ENCODE measurements at places on chromosomes 12 and 14.

DNA sequence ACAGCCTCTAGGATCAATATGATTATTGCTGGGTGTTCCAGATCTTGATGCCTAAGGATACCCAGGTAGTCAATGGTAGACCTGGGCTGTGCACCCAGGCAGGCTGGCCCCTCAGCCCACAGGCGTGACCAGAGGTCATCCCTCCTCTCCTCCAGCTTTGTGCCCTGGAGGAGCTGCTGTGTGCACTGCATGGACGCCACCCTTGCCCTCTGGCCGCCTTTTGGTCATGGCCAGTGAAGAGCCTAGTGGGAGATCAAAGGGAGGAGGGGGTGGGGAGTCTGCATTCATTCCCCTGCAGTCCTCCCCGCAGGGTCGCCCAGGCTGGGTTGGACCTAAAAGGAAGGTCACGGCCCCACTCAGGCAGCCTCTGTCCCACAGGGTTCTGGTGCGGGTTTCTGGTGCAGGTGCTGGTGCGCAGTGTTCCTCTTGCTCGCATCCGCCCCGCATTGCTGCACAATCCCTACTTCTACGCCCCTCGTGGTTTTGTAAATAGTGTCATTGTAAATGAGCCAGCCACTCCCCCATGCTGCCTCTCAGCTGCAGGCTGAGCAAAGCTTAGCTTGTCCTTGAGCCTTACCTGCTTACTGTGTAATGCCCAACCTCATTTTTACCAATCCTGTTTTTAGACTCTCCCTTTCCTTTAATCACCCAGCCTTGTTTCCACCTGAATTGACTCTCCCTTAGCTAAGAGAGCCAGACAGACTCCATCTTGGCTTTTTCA lies 55.3 kb downstream of the PSMA6 start:
- DNase-seq = no peak

GRCh38 chr12:27064397-27065342 lies 17.7 kb downstream of the C12orf71 start:
- no peak for DNase-seq

DNA sequence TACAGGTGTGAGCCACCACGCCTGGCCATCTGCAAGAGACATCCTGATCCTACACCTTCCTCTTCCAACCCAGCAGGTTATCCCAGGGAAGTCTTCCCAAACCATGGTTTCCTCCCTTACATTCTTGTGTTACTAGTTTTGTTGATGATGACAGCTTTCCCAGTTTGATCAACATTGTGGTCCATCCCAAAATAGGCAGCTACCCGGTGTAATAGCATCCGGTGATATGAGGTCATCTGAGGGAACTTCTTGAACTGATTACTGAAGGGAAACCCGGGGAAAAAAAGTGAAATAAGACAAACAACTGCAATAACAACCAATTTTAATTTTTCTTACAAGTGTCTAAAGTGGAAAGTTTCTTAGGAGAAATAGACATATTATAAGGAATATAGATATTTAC lies 45.3 kb upstream of the STAC3 start:
- DNase-seq = peak; percentile 20

DNA sequence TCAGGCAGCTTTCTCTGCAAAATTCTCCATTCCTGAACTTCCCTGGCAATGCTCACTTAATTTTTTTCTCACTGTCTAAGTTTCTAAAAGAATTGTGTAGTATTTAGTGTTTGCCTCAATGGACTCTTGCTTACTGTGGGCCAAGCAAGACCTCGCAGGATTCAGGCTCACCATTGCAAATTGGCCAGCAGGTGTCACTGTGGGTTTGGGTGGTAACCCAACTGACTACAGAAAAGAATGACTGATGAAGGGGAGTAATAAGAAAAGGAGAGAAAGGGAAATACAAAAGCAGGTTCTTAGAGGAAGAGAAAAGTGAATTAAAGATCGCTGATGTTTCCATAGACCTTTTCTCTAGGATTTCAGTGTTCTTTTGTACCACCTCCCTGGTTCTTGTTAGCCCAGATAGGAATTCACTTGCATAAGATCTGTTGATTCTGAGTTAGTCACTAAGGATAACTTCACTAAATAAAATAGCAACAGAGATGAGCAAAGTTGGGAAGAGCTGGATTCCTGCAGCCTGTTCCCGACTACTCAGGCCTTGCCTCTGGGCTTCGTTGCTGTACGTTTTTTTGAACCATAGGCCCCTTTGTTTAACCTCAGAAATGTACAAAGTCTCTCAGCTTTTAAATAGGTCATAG lies 386.5 kb upstream of the DDHD1 start:
- DNase-seq = peak; percentile 71

DNA sequence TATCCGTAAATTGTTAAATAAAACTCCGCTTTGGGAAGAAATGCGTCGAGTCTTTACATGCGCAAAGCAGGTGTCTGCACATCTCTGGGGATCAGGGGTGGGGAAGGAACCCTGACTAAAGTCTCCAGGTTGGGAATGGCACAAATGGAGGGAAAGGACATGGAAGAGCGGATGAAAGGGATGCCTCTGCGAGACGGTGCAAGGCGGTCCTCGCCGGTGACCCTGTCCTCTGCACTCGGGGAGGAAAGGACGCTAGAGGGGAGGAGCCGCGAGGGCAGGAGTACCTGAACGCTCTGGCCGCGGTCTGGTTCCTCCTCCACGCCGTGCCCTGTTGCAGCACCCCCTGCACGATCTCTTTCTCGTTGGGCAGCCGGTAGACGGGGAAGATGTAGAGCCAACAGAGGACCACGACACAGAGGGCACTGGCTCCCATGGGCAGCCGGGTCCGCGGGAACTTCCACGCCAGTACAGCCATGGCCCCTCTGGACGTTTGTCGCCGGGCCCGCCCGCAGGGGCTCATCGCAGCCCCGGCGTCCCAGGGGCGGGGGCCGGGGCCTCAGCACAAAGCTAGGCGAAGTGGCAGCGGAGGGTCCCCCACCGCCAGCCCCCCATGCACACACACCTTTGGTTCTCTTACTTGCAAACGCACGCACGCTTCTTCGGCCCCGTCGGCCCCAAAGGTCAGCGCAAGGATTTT lies 646 bp downstream of the ST8SIA1 start:
- no peak for DNase-seq

DNA sequence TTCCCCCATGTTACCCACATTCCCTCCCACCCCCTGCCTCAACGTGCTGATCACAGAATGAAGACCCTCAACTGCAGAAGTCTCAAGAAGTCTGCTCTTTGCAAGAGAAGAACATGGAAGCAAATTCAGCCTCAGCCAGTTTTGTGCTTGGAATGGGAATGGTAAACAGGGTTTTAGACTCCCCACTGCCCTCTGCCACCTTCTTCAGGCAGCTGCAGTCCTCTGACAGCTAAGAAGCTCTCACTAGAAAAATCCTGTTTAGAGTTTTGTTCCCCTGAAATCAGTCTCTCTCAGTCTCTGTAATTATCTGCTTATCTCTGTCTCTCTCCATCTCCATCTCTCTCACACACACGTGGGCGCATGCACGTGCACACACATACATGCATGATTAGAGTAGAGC lies 85.4 kb downstream of the CRACR2A start:
- no peak for DNase-seq

DNA sequence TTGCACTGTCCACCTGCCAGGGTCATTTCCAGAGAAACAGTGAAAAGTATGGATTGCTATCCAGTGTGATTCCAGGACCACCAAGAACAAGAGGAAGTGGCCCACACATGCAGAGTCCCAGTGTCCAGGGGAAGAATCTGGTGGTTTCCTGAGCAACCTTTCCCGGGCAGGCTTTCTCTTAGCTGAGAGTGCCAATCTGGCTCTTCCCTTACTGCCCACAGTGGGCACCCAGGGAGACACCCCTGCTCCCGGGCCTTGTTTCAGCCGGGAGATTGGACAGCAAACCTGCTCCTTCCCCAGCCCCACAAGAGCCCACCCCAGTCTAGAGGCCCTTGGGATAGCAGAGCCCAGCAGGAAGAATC lies 62.1 kb downstream of the VWF start:
- DNase-seq = no peak

GRCh38 chr12:110600254-110600653 lies 13.7 kb upstream of the TCTN1 start:
- peak; percentile 63 for DNase-seq

- DNase-seq = no peak
These were observed 11.7 kb upstream of the SLC17A8 start for GRCh38 chr12:100345020-100345767.

DNA sequence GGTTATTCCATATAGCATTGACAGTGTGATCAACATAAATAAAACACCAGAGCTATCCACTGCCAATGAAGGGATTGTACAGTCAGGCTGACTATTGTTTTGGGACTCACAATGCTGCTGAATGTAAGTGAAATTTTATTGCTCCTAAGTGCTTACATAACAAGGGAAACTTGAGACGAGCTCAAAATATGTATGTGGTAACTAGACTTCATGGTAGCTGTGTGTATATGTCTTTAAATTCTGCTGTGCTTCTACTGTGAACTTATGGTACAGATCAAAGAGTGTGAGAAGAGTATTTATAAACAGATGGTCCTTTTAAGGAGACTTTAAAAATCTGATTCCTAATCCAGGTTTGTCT lies 6.9 kb downstream of the FLRT2 start:
- DNase-seq = peak; percentile 3

DNA sequence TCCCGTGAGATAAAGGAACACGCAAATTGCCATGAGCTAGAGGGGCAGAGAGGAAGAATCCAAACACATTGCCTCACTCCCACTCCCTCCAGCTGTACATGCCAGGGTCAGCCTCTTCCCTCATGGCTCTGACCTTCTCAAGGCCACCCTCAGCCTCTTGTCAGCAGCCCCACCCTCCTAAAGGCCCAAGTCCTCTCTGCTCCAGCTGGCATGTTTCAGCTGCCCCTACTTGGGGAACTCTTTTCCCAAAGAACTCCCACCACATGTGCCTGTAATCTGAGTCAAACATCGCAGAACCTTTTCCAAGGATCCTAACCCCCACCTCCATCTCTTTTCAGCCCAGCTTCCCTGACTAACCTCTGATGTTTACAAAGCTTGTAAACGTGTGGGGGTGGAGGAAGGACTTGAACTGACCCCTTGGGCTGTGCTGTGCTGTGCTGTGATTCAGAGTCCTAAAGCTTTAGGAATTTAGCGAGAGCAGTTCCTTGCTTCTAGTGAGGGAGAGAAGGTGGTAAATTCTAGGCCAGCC lies 7.3 kb upstream of the CACNB3 start:
- DNase-seq = peak; percentile 68

DNA sequence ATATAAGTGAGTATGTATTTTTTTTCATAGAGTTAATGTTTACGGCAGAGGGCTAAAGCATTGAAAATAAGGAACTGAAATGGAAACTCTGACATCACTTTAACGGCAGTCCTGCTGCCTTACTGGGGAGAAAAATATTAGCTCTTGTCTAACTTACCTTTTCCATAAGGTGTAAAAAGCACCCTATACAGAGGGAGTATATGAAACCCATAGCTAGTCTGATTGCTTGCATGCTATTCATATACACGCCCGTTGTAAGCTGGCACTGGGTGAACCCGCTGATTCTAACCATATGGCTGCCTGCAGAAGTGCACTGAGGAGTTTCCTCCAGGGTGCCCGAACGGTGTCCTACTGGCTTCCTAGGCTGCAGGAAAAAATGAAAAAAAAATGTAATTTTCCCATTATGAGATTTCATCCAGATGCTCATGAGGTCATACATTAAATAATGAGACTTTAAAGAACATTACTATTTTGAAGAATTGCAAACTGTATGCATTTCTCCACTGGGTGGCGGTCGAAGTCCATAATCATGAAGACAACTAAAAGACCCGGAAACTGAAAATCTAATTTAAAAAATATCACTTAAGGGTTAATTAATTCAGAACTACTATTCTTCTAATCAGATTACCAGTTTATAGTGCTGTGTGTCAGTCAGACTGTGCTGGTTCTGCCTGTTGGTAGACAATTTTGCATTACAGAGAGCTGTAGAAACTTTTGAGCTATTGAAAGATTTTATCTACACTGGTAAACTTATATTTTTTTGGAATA lies 144.7 kb downstream of the ALX1 start:
- no peak for DNase-seq

GRCh38 chr14:72350215-72350614 lies 418.0 kb downstream of the RGS6 start:
- DNase-seq = no peak

GRCh38 chr12:70482764-70483163 lies 116.7 kb downstream of the KCNMB4 start:
- DNase-seq = no peak

DNA sequence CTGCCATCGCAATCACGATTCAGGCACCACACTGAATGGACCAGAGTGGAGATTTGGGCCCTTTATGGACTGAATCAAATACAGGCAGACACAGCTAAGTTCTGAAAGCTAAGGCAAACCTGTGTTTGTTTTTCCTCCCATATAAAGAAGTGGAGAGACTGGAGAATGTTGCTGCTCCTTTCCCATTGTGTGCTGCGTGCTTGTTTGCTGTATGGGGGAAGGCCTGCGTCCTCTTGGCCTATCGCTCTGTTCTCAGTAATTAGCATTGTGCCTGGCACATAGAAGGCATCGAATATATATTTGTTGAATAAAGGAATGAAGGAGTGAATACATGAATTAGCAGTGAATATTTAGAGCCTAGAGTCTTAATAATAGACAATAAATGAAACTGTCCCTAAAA lies 12.4 kb downstream of the ST8SIA1 start:
- no peak for DNase-seq

DNA sequence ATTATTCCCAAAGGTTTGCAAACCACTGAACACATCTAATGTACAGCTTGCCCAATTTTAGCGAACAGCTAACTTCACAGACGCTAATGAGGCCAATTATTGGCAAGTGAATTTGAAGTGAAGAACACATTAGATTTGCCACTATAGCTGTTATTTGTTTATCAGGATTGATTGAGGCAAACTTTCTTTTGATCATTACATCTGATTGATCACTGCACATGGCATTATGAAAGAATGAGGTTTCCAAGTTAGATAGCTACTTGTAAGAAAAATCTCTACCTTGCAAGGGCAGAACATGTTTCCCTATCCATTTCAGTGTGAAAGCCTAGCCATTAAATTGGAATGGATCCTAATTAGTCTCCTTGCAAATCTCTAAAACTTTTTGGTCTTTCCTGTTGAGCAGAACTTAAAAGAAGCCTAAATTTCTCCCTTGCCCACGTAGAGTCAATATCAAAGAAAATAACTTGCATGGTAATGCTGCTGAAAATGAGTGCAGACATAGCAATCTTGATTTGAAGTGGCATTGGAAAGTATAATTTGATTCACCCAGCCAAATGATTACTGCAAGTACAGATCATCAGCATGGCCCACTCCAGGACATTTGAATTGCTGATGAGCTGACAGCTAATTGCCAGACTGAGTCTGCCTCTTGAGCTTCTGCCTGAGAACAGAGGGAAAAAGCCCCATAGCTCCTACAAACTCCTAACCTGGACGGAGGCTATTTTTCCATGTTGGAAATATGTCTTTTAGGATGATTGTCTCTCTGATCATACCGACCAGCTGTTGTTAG lies 98.6 kb downstream of the TPH2 start:
- no peak for DNase-seq

DNA sequence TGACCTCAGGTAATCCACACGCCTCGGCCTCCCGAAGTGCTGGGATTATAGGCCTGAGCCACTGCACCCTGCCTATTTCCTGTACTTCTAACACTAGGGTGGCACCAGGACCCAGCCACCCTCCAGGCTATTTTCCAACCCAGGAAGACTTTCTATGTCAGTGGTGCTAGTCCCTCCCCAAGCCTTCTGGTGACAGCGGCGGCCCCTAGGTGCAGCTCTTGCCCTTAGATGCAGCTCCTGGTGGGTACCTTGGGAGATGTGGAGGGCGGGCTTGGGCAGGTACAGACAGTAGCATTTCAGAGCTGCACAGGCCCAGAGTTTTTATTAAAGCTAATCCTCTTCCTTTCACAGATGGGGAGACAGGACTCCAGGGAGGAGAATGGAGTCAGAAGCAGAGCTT lies 62.8 kb downstream of the SRRM4 start:
- no peak for DNase-seq

- DNase-seq = peak; percentile 91
These were observed 13.2 kb upstream of the SERPINA3 start for GRCh38 chr14:94598816-94599655.

GRCh38 chr12:77609016-77609415 lies 221.7 kb upstream of the NAV3 start:
- DNase-seq = no peak
